Activated CD4-positive, alpha-beta memory T cell treated with anti-CD3 and anti-CD28 coated beads, Interleukin-2, amount 10 ng/mL, durations not matched to agents 7 days and 5 days (primary cell): ENCODE measurements at places on chromosomes 4 and X. TPM values are rescaled to one million over a fixed set of nuclear protein-coding genes. Genes with fewer than 3 reads are reported as not detected.

DNA sequence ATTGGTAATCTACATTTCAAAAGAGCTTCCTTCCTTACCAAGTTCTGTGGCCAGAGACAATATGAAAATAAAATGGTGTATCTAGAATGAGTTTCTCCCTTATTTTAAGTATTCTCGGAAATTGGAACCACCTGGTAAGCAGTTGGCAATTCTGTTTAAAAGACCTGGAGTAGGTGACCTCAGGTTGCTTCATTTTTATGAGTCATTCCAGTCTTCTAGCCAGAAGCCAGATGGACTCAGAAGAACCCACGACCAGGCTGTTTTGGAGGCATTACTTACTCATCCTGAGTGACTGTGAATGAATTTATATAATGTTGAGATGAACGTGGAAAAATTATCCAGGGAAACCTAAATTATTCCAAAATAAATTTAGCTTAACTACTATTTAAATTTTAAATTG, 9.1 kb downstream of the BMPR1B start:
- no peak for DNase-seq

DNA sequence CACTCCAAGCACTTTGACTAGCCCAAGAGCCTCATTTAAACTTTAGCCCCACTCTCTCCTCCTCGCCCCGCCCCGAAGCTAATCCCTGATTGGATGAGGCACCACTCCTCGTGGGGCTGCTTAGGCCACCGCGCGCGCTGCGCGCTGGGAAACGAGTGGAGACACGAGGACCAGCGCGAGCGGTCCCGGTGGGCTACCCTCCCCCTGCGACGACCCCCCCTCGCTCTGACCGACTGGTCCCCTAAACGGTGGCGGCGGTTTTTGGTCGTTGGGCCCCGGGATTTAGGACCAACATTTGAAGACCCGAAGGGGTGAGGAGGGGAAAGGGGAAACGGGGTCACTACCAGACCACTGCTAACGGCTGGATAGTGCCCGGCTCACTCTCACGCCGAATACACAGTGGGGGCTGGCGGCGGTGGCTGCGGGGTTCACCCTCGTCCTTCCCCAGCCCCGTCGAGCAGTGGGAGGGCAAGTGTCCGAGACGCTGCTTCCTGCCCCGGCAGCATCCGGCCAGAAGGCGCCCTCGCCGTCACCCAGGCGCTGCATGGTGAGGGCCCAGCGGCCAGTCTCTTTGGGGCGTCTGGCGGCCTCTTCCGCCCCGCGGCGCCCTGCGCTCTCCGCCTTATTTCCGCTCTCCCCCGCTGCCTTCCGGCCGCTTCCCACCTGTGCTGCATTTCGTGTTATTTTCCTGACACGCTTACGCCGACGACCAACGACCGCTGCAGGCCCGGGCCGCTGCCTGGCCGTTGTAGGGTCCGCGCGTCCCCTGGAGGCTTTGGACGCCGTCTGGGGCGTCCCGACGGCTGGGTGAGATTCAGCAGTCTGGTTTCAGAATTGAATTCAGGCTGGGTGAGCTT, at the start of gene RBM46:
Gene RBM46 (plus strand): TSS at position 147 of the 857 bp plus-strand sequence. CDS start 15,481 bp downstream, outside the sequence.
- DNase-seq: no peak

The FAM47E gene
- total RNA-seq: not detected

The CACNA1F gene
- total RNA-seq: 0.93 TPM

The PPEF2 gene
- total RNA-seq: 0.15 TPM

GRCh38 chrX:78283511-78283910, 43.9 kb downstream of the CYSLTR1 start:
- no peak for DNase-seq

GRCh38 chr4:141003193-141003592, 130.1 kb downstream of the RNF150 start:
- no peak for DNase-seq

DNA sequence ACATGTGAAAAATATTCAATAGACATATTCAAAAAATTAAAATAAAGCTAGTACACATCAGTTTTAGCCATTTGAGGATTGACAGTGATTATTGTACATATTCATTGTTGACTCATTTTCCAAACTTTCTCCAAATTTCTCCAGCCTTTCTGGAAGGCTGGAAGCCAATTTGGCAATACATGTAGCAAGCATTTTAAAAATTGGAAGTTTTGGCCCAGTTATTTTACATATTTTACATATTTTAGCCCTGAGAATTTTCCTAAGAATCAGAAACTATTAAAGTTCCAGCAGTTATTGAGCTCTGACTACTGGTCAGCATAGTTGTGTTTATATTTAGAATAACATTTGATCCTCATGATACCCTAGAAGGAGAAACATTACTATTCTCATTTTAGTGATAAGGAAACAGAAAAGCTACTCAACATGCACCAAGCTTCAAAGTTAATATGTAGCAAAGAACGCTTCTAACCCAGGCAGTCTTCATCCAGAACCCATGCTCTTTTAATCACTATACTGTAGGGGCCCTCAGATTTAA, 3.2 kb downstream of the CABS1 start:
- DNase-seq: no peak

DNA sequence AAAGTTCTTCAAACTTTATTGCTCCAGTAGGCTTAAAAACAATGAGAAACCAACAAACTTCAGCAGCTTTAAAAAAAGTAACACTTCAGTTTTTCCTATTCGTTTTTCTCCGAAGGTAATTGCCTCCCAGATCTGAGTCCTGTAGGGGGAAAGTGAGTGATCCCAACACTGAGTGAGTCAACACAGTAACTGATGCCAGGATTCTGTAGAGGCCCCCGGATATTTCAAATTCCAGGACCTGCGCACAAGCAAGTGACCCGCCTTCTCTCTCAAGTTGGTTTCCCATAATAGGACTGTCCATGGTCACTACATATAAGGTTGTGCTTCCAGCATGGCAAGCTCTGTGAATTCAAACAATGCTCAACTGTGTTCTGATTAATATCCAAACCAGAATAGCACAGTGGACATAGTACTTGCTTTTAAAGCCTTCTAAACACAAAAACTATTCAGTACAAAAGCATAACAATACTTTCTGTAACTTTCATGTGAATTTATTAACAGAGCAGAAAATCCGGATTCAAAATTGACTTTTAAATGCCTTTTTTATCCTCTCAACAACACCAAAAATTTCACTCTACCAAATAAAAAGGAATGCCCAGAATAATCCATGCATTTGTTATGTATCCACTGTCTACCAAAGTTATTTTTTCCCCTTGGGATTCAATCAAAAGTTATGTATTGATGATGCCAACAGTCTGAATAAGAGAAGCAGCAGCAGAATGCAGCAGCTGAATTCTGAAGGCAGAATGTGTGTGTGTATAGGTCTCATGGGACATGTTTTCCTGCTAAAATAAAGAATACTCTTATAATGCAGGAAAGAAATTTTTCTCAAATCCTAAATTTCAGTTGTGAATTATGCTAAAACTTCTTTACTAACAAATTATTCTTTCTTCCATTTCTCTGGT, at the start of gene DMD:
Gene DMD (minus strand): TSS at position 194 of the 905 bp plus-strand sequence. CDS start 237 bp downstream, outside the sequence.
- no peak for DNase-seq

- no peak for DNase-seq
Measured at GRCh38 chr4:47930971-47931804, 16.8 kb upstream of the NFXL1 start.

DNA sequence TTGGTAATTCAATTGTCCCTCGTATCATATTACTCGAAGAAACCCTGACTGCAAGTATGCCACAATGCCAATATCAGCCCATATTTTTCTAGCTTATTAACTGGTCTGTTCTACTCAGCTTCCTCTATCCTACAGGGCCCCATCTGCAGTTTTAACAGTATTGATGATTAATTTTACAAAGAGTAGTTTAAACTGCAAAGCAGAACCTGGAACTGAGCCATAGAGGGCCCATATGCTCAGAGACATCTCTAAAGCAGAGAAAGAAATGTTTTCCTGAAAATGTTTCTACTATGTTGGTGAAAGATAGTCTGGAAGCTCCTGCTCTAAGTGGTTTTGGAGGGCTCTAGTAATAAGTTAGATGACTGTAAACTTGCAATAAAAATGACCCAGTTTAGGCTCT, 259.4 kb upstream of the CENPE start:
- DNase-seq: no peak

DNA sequence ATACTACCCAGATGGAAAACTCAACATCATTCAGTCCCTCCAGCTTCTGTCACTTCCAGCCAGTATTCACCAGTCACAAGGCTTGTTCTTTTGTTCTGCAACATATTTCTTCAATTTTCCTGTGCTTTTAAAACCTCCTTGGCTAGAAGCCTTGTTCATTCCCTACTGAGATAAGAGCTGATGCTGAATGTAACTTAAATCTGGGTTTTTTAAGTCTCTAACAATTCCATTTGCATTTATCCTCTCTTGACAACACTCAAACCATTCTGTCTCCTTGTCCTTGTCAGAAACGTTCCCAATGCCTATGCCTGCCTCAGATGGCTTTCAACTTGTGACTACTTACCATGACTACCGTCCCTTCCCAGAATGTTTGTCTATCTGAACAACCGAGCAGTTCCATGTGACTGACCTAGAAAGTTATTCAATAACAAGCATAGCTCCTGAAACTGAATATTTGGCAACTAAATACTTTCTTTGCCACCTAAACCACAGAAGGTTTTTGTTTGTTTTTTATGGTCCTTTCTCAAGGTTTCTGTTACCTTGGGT, 682.9 kb upstream of the GALNTL6 start:
- DNase-seq: no peak

The RGN gene
- not detected for total RNA-seq

GRCh38 chrX:129983575-129984110, 1.2 kb downstream of the BCORL1 start:
- DNase-seq: no peak

GRCh38 chr4:110418641-110419040, 57.3 kb upstream of the ENPEP start:
- no peak for DNase-seq

- peak; percentile 60 for DNase-seq
Measured at GRCh38 chrX:15471028-15471427, 22.1 kb downstream of the PIR start.

DNA sequence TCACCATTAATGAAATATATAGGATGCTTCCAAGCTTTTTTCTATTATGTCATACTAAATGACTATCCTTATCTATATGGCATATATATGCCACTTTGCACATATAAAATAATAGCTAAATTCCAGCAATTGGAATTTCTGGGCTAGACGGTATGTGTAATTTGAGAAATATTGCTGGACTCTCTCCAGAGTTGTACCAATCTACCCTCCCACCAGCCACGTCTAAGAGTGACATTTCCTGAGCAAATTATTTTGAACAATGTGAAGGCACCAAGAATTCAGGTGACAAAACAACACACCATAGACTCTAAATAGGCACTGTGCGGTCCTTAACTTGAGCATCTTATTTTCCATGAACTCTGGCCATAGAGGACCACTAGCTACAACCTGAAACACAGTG, 62.3 kb downstream of the RFC1 start:
- DNase-seq: no peak

The DRD5 gene
- not detected for total RNA-seq

GRCh38 chr4:6027392-6027791, 9.2 kb upstream of the C4orf50 start:
- no peak for DNase-seq

The GAGE1 gene
- total RNA-seq: not detected

- DNase-seq: no peak
Measured at GRCh38 chr4:8333726-8334460, 64.3 kb downstream of the HTRA3 start.

DNA sequence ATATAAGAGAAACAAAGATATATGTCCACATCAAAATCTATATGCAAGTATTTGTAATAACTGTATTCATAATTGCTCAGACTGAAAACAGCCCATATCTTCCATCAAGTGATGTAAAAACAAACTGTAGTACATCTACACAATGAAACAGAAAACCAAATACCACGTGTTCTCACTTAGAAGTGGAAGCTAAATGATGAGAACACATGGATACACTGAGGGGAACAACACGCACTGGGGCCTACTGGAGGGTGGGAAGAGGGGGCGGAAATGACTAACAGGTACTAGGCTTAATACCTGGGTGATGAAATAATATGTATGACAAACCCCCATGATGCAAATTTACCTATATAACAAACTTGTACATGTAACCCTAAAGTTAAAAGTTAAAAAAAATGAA, 42.7 kb downstream of the UBA6 start:
- DNase-seq: no peak

The PCYT1B gene
- total RNA-seq: 0.25 TPM

DNA sequence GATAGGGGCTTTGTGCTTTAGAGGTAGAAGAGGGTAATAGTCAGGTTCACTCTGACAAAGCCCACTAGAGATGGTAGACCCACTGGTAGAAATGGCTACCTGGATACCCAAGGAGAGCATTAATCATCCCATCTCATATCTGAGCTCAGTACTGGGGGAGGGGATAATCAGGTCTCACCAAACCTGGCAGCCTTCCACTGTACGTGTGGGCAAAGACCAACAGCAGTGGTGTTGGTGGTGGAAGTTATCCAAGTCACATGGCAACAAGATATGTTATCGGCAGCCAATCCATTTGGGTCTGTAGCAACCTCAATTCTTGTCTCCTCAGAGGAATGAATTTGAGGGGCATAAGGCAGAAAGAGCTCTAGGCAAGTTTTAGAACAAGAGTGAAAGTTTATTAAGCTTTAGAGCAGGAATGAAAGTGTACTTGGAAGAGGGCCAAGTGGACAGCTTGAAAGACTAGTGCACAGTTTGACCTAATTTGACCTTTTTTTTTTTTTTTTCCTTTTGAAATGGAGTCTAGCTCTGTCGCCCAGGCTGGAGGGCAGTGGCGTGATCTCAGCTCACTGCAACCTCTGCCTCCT, 67.0 kb upstream of the CXCL13 start:
- no peak for DNase-seq

DNA sequence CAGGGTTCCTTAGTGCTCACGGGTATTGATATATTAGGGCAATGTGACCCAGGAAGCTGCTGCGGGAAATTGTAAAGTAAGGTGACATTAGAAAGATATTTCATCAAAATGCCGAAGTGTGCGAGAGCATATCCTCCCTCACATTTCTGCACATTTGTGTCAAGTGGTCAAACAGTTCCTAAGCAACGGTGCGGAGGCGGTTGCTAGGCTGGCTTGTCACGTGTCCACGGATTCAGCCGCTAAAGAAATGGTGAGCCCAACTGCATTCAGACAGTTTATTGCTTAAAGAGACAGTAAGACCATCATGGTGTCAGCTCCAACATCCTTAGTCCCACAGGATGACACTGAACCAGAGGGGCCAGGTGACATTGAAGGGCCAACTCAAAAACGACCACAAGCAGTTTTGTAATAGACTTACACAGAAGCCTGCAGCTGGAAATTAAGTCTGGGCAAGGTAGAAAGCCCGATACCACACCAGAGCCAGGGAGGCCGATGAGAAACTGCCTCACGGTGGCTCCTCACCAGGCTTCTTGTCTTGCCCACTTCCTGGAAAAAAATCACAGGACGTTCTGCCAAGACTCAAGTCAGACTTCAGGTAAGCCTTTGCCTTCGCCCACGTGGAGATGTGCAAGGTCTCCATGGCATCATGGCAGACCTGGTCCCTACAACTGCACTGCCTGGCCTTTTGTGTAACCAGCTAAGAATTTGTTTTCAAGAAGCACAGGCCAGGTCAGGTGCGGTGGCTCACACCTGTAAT, 50.4 kb downstream of the USP11 start:
- DNase-seq: no peak

GRCh38 chr4:126899331-126899801, 733.4 kb upstream of the INTU start:
- no peak for DNase-seq

- no peak for DNase-seq
Measured at GRCh38 chrX:56219700-56220099, 12.5 kb upstream of the KLF8 start.

The MAGEC3 gene
- not detected for total RNA-seq
